ENCODE measurements at places on chromosomes 6 and 20.

- DNase-seq, result peak; percentile 0
Measured at GRCh38 chr20:36273414-36274180, 32.5 kb upstream of the DLGAP4 start.

DNA sequence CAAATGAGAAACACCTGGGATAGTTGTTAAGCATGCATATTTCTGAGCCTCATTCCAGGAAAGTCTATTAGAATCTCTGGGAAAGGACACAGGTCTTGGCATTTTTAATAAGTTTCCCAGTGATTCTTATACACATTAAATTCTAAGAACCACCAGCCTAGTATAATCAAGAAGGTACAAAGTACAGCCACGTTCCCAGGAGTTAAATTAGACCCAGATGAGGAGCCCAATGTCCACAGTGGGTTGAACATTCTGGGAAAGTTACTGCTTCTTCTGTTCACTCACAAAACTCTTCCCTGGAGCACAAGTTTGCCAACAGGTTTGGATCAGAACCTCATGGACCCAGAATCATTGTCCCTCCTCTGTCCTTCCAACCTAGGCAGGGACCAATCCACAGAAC lies 90.4 kb downstream of the RCAN2 start:
- DNase-seq, result no peak

- DNase-seq, result peak; percentile 56
Measured at GRCh38 chr6:53771785-53772624, 22.8 kb upstream of the LRRC1 start.

DNA sequence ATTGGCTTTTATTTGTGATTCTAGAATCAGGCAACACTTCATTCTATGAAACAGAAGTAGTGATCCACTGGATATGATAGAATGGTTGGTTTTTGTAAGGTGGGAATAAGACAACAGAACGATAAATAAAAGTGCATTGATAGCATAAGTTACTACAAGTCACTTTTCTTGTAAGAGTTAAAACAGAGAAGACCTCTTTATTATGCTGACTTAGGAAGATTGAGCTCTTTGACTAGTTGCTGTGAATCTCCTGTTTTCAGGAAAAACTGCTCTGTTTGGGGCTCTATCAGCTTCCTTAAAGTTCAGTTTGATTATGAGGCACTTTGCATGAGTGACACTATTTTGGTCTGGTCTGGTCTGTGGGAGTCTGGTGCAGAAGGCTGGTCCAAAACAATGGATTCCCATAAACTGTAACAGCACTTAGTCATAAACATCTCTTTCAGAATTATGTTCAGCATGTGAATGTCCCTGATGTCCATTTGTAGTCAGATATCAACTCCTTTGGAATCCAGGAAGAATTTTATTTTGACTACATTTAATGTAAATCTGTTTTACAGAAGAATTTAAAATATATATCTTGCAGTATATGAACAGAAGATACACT lies 35.0 kb upstream of the DSE start:
- no peak for DNase-seq

DNA sequence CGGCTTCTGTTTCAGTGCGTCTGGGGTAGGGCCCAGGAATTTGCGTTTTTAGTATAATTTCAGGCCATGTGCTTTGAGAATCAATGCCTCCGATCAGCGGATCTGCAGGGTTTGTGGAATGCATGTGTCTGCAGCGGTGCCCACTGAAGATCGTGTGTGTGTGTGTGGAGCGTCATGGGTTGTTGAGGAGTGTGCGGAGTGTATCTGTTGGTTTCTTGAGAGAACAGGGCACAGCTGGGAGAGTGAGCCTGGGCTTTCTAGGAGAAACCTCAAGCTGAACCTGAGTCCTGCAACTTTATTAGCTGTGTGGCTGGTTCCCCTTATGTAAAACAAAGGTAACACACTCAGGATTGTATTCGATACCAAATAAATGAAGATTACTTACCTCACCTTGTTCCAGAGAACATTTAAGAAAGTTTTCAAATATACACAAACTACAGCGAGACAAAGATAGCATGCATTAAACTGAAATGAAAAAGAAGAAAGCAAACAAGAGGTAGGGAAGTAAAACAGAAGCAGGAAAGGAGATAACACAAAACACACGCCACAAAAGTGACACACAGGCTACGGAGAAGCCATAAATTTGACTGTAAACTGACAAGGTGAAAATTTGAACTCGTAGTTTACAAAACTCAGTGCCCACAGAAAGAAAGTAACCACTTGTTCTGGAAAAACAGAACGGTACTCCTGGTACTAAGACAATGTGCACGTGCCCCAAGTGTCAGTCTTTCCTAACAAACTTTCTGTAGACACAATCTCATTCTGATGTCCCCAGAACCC lies 28.8 kb downstream of the PDE10A start:
- DNase-seq, result no peak

GRCh38 chr20:1333462-1334369 lies 4.8 kb upstream of the SDCBP2 start:
- DNase-seq, result no peak

DNA sequence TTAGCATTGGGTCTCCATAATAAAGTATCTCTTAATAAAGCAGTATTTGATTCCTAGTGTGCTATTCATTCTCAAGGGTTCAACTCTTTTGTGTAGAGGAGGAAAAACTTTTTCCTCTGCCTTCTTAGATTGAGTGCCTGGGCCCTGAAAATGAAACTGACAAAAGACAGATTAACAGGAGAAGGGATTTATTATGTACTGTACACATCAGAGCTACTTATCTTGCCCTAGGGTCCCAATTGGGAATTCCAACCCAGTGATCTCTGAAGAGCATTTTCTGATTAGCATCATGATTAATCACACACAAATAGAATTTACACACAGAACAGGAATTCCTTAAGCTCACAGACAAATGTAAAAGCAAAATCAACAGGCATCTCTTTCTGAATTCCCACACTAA lies 128.9 kb downstream of the CD164 start:
- no peak for DNase-seq

DNA sequence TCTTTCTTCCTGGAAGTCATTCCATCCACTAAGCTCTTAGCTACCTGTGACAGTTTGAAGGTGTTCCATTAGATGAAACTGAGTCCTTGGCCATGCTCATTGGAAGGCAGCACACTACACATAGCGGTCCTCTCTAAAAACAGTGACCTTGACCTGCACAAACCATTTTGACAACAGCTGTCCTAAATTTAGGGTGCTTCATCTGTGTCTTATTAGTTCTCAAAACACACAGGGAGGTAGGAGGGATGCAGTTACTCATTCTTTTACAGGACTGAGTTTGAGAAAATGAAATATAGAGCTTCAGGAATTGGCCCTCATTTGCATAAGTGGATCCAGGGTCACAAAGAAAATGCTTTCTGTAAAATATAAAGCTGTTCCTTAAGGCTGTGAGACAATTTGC lies 20.4 kb upstream of the MAP3K4 start:
- DNase-seq, result no peak

DNA sequence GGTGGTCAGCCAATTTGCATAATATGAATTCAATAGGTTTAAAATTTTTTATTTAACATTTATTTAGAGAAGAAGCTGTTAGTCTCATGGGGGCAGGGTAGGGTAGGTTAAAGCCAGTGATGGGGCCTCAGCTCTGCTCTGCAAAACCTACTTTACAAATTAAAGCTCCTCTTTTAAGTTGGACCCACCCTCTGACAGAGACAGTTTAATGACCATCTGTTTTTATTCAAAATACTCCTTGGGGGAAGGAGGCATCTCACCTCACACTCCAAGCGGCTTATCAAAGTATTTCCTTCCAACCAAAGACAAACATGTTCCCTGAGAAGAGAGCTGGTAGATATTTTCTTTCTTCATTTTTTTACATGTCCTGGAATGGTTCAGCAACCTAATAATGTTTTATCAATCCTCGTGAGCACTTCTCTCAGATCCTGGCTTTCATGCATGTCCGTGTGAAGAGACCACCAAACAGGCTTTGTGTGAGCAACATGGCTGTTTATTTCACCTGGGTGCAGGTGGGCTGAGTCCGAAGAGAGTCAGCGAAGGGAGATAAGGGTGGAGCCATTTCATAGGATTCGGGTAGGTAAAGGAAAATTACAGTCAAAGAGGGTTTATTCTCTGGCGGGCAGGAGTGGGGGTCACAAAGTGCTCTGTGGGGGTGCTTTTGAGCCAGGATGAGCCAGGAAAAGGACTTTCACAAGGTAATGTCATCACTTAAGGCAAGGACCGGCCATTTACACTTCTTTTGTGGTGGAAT lies 184.7 kb downstream of the GJA1 start:
- DNase-seq, result no peak

GRCh38 chr6:65262241-65262640 lies 444.8 kb downstream of the EYS start:
- DNase-seq, result no peak

DNA sequence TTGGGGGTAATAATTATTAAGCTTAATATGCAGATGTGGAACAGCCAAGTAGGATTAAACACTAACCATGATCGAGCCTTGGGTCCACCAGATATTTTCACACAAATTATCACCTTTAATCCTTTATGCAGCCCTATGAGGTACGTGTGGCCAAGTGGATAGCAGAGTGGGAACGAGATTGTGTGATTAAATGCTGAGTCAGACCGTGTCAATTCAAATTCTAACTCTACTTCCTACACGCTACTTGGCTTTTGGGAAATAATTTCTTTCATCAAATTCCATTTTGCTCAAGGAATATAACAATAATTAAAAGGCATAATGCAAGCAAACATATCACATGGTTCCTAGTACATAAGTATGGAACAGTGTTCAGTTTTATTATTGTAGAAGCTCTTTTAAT lies 329.2 kb downstream of the CBLN4 start:
- DNase-seq, result no peak

DNA sequence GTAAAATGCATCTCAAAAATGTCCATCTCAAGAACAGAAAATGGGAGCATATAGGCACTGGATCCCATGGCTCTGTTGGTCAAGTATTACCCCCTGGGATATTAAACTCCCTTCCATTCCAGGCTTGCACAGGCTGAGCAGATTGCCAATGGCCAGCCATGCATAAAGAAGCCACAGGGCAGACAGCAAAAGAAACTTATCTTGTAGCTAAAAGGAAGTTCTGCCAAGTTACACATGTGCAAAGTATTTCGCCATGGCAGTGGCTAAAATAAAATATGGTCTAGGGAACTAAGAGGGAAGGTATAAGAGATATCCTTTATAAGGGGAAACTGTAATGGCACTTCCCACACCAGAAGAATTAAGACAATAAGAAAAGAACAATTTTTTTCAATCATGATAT lies 415.6 kb upstream of the BTBD3 start:
- no peak for DNase-seq

DNA sequence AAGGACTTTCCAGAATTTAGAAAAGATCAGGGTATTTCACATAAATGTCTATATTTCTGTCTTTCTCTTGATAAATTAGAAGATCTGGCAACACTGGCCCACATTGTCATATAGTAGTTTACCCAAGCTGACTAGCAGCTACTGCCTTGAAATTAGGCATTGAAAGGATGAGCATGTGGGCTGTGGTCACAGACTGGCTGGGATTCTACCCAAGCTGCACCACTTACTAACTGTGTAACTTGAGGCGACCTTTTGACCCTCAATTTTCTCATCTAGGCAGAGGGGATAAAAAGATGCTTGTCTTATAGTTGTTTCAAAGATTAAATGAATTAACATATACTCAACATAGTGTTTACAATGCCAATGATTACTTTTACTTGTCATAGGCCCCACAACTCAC lies 152.7 kb upstream of the BMP2 start:
- DNase-seq, result no peak
